Left lung (tissue), 14 donors: ENCODE measurements at places on chromosomes 11 and 22.

GRCh38 chr11:36899800-36900199, 301.8 kb upstream of the RAG2 start:
- H3K4me1 ChIP-seq, result no peaks in the 10 kb centered on the region
- H3K36me3 ChIP-seq, result no peaks in the 10 kb centered on the region
- no peaks in the 10 kb centered on the region for H3K27me3 ChIP-seq
- no peak overlapping the region for H3K4me3 ChIP-seq
- no peak overlapping the region for H3K27ac ChIP-seq

- no peak for DNase-seq
- no peak overlapping the region for H3K4me3 ChIP-seq
- H3K27ac ChIP-seq, result no peak overlapping the region
Measured at GRCh38 chr11:18332302-18332701, 9.9 kb downstream of the GTF2H1 start.

DNA sequence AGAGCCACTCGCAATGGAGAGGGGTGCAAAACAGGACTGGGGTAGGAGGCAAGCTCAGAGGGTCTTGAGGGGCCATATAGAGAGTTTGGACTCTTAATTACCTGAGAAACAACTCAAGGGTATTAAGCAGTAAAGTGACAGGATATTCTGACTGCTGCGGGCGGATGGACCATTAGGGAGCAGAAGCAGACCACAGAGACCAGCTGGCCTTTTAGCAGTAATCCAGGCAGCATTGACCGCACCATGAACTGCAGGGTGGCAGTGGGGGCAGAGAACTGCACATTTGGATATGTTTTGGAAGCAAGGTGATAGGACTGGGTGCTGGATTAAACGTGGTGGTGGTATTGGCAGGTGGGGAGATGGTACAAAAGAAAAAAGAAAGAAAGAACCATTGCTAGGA, 125.3 kb downstream of the DBX1 start:
- H3K4me3 ChIP-seq, result no peak overlapping the region
- H3K27ac ChIP-seq, result no peak overlapping the region
- peaks cover 7% of the 10 kb centered on the region for H3K36me3 ChIP-seq

- H3K4me1 ChIP-seq, result peaks cover 41% of the 10 kb centered on the region
- H3K27me3 ChIP-seq, result no peaks in the 10 kb centered on the region
- no peak for DNase-seq
- H3K4me3 ChIP-seq, result no peak overlapping the region
Measured at GRCh38 chr11:68527585-68527984, 67.0 kb downstream of the PPP6R3 start.

DNA sequence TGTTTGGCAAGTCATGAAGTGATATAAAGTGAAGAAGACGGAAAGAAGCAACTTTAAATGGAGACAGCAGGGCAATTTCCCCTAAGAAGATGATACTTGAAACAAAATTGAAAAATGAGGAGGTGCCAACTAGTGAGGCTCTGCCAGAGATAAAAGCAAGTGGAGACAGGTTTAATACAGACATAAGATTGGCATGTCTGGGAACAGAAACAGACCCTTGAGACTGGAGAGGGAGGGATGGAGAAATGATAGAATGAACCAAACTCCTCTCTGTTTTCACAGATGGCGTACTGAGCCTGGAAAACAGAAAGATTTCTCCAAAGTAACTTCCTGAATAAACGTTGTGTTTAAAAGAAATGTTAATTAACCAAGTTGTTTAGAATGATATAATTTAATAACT, 354.5 kb upstream of the ANO5 start:
- no peak overlapping the region for H3K4me3 ChIP-seq
- no peak for DNase-seq
- H3K27ac ChIP-seq, result no peak overlapping the region
- no peaks in the 10 kb centered on the region for H3K27me3 ChIP-seq
- no peaks in the 10 kb centered on the region for H3K36me3 ChIP-seq
